ENCODE measurements at places on chromosomes 4 and X.

GRCh38 chrX:96004386-96004785 lies 680.3 kb upstream of the DIAPH2 start:
- no peak for DNase-seq

DNA sequence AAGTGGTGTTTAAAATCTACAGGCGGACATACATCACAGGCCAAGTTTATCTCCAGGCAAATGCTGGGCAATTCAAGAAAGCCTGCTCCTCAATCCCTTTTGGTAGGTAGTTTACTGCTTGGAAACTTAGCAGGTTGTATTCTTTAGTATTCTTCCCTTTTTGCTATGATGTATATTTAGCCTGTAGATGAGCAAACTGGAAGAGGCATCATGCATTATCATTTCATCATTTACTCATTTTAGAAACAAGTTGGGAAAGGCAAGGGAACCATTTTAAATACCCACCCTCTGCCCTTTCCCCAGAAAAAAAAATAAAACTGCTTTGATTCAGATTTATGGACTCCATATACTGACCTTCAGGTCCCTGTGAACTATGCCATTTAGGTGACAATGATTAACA lies 213.2 kb downstream of the CAMK2D start:
- no peak for DNase-seq

- no peak for DNase-seq
Measured at GRCh38 chr4:97412331-97412730, 730.9 kb downstream of the STPG2 start.

- DNase-seq, result no peak
Measured at GRCh38 chr4:182754895-182755294, 162.3 kb downstream of the DCTD start.

GRCh38 chrX:108584617-108585211 lies 145.1 kb downstream of the COL4A5 start:
- DNase-seq, result no peak

- DNase-seq, result no peak
Measured at GRCh38 chr4:170697045-170697444, 607.3 kb upstream of the AADAT start.

DNA sequence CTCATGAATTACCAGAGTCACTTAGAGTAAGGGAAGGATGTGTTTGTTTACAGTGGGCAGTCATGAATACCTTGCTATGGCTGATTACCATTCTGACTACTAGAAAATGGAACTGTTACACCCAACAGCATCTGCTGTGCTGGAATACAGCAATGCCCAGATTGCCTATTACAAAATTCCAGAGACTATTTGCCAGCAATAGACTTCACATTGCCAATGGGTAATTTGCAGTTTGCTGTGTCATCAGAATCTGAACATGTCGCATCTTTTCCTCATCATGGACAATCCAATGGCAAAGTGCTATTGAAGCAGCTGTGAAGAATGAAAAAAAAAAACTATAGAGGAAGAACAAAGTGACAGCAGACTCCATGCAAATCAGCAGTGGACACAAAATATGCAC lies 356.6 kb downstream of the CXXC4 start:
- DNase-seq, result no peak

DNA sequence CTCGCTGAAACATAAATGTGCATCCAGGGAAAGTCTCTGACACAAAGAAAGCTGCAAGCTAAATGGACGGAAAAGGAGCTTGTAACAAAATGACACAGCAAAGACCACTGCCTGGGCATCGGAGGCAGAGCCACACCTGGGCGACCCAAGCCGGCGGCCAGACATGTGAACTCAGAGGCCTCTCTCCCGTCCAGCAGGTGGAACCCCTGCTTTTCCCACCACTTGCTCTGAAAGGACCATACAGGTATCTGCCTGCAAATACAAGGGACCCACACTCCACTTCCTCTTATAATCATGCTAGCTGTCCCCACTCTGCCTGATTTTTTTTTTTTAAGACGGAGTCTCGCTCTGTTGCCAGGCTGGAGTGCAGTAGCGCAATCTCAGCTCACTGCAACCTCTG lies 12.0 kb downstream of the CPLX1 start:
- DNase-seq, result no peak

- no peak for DNase-seq
Measured at GRCh38 chr4:84481860-84482245, 17.2 kb downstream of the NKX6-1 start.

DNA sequence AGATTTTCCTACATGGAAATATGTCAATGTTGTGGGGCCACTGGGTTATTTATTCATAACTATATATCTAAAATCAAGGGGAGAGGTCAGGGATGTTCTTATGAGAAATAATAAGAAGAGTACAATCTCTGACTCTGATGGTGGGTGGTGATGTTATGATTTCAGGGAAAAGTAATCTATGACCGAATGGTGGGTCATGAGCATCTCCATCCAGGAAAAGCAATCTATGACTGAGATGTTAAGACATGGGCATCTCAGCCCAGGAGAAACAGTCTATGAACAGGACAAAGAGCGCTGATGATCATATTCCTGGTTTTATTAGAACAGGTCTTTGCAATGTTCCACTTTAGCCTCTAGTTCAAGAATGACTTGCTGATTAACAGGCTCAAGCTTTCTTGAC lies 137.1 kb downstream of the ARSF start:
- DNase-seq, result no peak

GRCh38 chrX:9677098-9677739 lies 88.4 kb downstream of the GPR143 start:
- DNase-seq, result no peak

DNA sequence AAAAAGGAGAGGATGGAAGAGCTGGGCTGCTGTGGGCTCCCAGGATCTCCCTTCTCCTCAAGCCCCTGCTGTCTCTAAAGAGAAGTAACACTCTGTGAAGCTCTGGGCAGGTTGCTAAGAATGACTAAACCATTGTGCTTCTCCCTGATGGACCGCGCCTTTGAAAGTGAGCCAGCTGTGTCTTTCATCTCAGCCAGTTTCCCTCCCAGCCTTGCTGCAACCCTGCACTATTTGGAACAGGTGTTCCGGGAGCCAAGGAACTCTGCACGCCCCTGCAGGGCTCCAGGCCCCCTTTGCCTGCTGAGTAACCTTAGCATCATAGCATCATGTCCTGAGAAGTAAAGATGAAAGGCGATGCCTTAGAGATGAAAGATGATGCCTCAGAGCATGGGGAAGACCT lies 39.7 kb downstream of the SMIM20 start:
- no peak for DNase-seq

DNA sequence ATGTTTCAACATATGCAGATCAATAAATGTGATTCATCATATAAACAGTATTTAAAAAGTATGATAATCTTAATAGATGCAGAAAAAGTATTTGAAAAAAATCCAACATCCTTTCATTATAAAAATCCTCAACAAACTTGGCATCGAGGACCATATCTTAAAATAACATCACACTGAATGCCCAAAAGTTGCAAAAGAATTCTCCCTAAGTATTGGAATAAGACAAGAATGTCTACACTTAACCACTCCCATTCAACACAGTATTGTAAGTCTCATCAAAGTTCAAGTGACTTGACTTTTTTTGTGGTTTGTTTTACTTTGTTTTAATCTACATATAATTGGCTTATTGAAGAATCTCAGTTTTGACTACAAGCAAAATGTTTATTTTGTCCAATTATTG lies 779.0 kb upstream of the SLIT2 start:
- DNase-seq, result no peak

GRCh38 chrX:130716346-130716745 lies 186.7 kb downstream of the ENOX2 start:
- no peak for DNase-seq

DNA sequence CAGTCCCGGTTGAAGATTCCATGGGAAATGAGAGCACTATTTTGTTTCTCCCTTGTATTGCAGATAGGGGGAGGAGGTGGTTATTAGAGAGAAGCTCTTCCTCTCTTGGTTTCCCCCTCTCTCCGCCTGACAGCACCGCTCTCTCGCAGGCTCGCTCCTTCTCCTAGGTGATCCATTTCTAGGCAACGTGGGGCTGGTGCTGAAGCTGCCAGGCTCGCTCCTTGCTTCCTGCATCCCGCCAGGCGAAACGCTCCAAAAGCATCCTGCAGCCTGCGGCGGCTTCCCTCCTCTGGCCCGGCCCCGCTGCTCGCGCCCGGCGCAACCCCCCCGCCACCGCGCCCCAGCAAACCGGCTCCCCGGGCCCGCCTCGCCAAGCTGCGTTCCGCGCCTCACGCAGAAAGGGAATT lies at the start of gene GRID2:
Gene GRID2 (plus strand): TSS at position 346 of the 407 bp plus-strand sequence.
- no peak for DNase-seq

DNA sequence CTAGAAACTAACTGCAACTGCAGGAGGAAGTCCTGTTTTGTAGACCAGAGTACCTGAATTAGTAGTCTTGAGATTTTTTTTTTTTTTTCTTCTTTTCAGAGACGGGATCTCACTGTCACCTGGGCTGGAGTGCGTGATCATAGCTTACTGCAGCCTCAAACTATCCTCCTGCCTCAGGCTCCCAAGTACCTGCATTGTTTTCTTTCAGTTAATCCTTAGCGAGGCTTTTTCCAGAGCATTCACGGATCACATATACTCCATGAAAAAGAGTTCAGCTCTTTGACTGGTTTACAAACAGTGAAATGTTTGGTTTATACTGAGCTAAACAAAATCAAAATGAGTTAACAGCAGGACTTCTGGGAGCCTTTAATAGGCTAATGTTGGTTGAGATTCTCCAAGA lies 45.8 kb downstream of the KLHL15 start:
- DNase-seq, result no peak

DNA sequence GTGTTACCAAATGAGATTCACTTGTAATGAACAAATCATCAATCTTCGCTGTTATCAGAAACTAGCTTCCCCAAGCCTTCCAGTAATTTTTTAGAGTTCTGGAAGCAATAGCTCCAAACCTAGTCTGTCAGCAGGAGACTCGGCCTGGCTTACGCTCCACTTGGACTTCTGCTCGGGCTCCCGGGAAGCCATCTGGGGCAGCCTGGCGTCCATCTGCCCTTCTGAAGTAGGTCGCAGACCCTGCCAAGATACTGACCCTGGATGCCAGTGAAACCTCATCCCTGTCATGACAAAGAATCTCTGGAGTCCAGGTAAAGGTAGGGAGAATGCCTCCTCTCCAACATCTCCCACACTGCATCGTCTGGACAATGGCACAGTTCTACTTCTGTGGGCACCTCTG lies 493.8 kb upstream of the ZFP42 start:
- no peak for DNase-seq

- DNase-seq, result no peak
Measured at GRCh38 chr4:80239480-80240150, 26.8 kb upstream of the FGF5 start.

DNA sequence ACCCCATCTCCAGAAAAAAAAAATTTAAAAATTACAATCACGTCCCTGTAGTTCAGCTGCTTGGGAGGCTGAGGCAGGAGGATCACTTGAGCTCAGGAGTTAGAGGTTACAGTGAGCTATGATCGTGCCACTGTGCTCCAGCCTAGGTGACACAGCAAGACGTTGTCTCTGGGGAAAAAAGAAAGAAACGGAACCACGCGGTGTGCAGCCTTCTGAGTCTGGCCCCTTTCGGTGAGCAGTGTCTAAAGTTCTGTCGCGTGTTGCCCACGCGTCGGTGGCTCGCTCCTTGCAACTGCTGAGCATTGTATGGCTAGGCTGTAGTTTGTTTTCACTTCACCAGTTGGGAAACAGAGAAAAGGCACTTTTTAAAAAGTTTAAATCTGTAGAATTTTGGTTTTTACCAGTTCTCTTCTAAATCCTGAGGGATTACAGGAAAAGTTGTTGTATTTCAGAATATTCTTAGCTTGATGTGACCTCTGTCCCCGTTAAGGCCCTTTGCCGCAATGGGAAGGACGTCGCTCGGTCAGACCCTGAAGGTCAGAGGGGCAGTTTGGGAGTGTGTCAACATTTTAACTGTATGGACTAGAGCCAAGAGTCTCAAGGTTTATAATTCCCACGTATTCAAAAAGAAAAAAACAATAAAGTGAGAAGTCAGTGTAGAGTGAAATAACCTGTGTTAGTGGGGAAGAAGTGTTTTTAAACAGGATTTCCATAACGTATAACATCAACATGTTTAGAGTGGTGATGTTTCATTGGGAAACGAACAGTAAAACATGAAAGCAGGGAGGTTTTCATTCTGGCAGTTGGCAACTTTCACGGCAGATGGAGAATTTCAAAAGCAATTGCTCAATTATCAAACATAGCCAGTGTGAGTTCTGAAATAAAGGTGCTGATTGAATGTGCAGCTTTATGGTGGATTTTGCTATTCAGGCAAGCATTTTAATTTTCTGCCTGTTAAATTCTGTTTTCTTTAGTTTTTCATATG lies 45.8 kb upstream of the MSANTD1 start:
- DNase-seq, result no peak

- no peak for DNase-seq
Measured at GRCh38 chr4:66842026-66842723, 703.1 kb downstream of the CENPC start.

DNA sequence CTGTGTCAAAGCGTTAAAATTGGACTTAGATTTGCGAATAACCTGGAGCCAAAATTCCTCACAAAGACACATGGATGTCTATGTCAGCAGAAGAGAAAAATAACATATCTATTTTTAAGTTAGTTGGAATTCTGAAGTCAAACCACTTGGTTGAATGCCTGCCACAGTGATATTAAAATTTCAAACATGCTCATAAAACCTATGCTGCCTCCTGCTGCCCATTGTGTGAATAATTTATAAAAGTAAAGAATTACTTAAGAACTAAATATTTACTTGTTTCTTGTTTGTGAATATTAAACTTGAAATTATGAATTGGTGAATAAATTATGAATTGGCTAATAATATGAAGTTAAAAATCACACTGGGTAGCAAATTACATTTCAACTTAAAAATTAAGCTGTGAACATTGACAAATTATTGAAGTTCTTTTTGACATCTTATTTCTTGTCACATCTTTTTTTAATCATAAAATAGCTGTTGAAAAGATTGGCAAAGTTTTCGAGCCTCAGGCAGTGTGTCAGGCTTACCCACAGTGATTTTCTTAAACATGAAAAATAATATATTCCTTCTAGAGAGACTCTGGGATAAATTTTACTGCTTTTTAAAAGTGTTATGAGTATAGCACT lies 35.4 kb downstream of the FABP2 start:
- no peak for DNase-seq

GRCh38 chrX:109707319-109707718 lies 25.7 kb downstream of the ACSL4 start:
- DNase-seq, result no peak

- DNase-seq, result no peak
Measured at GRCh38 chr4:673349-674091, 556 bp downstream of the ATP5ME start.

Measured in stimulated activated CD8-positive, alpha-beta memory T cell treated with anti-CD3 and anti-CD28 coated beads, Interleukin-7, amount 100 ng/mL, for 1 hour (primary cell).